Thymus (tissue), 14 donors: ENCODE measurements at places on chromosomes 3 and 15. TPM values are rescaled to one million over a fixed set of nuclear protein-coding genes. Genes with fewer than 3 reads are reported as not detected.
A peak's percentile ranks its signal among the peaks of the same experiment; 100 is the strongest.

- no peak for DNase-seq
- no peaks in the 10 kb centered on the region for H3K36me3 ChIP-seq
- no peak overlapping the region for H3K4me3 ChIP-seq
- H3K4me1 ChIP-seq = no peaks in the 10 kb centered on the region
- no peaks in the 10 kb centered on the region for H3K27me3 ChIP-seq
- no peak overlapping the region for H3K27ac ChIP-seq
These were observed 342.3 kb upstream of the SGO1 start for GRCh38 chr3:20528180-20528770.

- H3K27me3 ChIP-seq = no peaks in the 10 kb centered on the region
- no peaks in the 10 kb centered on the region for H3K4me1 ChIP-seq
- peaks cover 51% of the 10 kb centered on the region for H3K36me3 ChIP-seq
- no peak for DNase-seq
- H3K27ac ChIP-seq = no peak overlapping the region
These were observed 21.8 kb upstream of the MUSTN1 start for GRCh38 chr3:52856666-52857065.

- DNase-seq = peak; percentile 56
- no peak overlapping the region for H3K4me3 ChIP-seq
- no peak overlapping the region for H3K27ac ChIP-seq
- peaks cover 2% of the 10 kb centered on the region for H3K4me1 ChIP-seq
These were observed 163.0 kb downstream of the TBC1D5 start for GRCh38 chr3:17579289-17580031.

DNA sequence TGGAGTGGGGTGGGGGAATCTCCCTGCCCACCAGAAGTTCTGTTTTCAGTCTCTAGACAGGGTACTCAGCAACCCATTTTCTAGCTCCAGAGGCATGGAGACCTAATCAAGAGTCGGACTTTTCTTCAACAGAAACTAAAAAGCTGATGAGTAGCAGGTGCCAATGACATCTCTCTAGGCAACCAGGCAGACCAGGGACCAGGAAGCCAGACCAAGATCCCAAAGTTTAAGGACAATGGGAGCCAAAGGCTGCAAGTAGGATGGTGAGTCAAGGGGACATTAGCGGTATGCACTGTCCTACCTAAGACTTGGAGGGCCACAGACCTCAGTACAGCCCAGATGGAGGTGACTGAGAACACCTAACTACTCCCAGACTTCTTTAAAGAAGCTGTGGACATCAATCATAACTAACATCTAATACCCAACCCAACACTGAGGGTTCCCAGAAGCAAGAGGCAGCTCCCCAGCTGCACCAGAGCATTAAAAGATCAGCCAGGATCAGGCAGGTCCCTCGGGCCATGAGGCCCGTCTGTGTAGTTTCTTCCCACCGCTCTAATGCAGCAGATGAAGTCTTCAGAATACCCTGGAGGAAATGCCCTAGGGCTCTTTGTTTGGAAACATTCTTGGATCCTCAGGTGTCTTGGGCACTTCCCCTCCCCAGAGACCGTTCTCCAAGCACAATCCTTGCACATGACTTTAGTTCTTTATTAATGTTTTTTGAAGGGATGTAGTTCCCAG, 979 bp downstream of the CCDC71 start:
- no peak overlapping the region for H3K27ac ChIP-seq
- no peak for DNase-seq
- H3K4me3 ChIP-seq = peak overlapping the region; percentile 89
- no peaks in the 10 kb centered on the region for H3K27me3 ChIP-seq
- peaks cover 35% of the 10 kb centered on the region for H3K4me1 ChIP-seq
- peaks cover 34% of the 10 kb centered on the region for H3K36me3 ChIP-seq

DNA sequence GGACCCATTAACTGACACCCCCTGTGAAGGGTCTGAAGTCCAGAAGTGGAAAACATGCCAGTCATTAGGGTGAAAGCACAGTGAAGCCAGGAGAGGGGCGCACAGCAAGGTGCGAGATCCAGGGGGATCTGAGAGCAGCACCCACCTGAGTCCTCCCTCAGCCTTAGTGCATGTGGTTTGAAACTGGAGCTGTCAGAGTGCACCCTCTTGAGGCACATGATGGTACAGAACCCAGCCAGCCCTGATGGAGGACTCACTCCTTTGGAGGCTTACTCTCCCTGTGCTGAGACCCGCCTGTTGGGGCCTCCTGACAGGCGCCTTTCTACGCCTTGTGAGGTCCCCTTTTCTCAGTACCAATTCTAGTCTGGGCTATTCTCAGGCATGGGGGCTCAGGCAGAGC, 77.8 kb downstream of the IL20RB start:
- no peak overlapping the region for H3K27ac ChIP-seq
- H3K4me1 ChIP-seq = no peaks in the 10 kb centered on the region
- H3K4me3 ChIP-seq = no peak overlapping the region
- peak; percentile 35 for DNase-seq

DNA sequence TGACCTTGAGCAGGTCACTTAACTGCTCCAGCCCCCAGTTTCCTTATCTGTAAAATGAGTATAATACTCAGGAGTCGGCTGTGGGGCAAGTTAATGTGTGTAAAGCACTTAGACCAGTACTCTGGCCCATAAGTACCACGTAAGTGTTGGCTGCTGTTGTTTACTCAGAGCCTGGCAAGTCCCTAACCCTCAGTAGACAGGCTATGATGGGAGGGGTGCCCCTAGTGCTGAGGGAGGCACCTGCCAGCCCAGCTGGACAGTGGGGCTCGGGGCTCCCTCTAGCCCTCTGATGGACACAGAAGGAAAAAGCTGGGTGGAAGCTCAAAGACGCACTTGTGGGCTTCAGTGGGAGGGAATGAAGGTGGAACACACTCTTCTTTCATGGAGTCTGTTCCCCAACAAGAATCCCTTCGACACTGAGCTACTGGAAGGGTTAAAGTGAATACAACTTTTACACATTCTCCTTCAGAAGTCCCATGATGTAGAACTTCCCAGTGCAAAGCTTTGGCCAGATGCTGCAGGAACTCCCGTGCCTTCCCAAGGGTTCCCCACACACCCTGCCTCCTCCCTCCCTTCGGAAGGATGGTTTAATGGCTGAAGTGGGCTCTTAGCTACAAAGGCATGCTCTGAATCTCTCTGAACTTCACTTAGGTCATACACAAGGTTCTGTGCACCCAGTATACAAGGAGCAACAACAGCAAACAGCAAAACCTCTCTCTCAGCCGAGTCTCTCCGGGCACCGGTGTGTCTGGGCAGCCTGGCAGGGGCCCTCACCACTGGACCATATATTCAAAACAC, 25.4 kb downstream of the TMEM44 start:
- H3K4me3 ChIP-seq = no peak overlapping the region
- no peaks in the 10 kb centered on the region for H3K4me1 ChIP-seq
- H3K27ac ChIP-seq = no peak overlapping the region
- no peak for DNase-seq

DNA sequence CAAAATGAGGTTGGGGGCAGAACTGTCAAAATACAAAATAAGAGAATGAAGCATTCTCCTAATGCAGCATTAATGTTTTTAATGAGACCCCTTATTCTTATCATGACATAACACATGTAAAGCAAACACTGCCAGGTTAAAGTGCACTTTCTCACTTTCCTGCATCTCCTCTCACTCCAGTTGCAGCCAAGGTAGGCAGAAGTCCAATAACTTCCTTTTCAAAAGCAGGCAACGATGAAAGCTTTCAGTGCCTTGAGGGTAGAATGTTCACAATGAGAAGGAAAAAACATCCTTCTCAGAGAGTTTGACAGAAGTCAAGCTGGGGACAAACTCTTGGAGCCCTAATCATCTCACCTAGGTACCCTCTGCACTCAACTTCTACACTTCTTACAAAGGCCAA, 59.5 kb downstream of the FAIM start:
- H3K27ac ChIP-seq = no peak overlapping the region
- no peaks in the 10 kb centered on the region for H3K4me1 ChIP-seq
- peaks cover 11% of the 10 kb centered on the region for H3K36me3 ChIP-seq
- H3K4me3 ChIP-seq = no peak overlapping the region

DNA sequence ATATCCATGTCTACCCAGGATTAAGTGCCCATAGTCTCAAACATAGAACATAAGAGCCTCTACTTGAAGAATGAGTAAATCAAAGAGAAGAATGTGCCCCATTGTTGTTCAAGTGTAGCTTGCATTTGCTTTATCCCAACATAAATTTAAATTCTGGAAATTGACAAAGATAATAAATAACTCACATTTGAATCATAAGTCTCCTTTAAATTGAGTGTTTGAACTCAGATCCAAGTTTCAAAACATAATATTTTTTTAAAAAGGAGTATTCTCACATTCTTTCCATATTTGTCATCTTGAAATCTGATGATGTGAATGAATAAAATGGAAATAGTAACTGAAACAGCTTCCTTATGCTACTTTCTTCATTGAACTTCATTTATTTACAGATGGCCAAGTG, 135.2 kb downstream of the MECOM start:
- H3K27ac ChIP-seq = no peak overlapping the region
- no peak for DNase-seq
- no peaks in the 10 kb centered on the region for H3K4me1 ChIP-seq
- no peak overlapping the region for H3K4me3 ChIP-seq
- H3K36me3 ChIP-seq = no peaks in the 10 kb centered on the region

- no peaks in the 10 kb centered on the region for H3K27me3 ChIP-seq
- H3K4me1 ChIP-seq = no peaks in the 10 kb centered on the region
- H3K4me3 ChIP-seq = no peak overlapping the region
- DNase-seq = no peak
These were observed 78.8 kb upstream of the SETMAR start for GRCh38 chr3:4224331-4224730.

DNA sequence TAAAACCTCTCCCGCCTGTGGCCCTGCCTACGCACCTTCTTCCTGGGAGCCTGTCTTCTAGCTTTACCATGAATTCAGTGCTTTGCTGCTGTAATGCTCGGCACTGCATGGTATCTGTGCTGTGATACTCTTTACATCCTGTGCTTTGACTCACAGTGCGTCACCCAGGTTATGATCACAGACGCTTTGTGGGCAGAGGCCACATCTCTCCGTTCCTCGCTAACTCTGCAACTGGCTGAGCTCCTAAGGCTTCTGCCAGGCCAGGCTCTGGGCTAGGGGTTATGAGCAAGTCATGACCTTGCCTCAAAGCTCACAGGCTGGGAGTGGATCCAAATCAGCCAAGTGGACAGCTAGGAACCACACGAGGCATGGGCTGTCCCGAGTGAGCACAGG, 23.2 kb downstream of the SPTBN5 start:
- H3K4me3 ChIP-seq = no peak overlapping the region
- H3K27ac ChIP-seq = no peak overlapping the region

DNA sequence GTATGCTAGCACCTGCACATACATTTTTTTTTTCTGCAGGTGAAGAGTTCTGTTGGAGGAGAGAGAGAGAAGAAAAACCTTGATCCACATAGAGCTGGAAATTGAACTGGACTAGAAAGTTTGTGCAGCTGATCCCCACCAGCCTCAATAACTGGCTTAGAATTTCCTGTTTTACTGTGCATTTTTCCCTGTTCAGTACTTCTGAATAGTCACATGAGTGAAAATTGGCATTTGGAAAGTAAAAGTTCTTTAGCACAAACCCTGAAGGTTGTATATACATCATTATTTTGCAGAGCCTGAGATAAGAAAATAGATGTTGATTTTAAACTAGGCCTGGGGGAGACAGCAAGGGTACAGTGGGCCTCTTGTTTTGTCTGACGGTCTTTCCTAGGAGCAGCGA, 42.3 kb downstream of the GHSR start:
- DNase-seq = no peak
- H3K27ac ChIP-seq = no peak overlapping the region
- no peaks in the 10 kb centered on the region for H3K4me1 ChIP-seq
- H3K27me3 ChIP-seq = no peaks in the 10 kb centered on the region

EFCC1 gene
- total RNA-seq = 1.0 TPM

ADGRG7 gene
- 0.14 TPM for total RNA-seq

CELF6 gene
- 0.99 TPM for total RNA-seq

ASB14 gene
- not detected for total RNA-seq

DLL4 gene
- total RNA-seq = 5.2 TPM

GOLGA8O gene
- total RNA-seq = 0.33 TPM

SMCO1 gene
- not detected for total RNA-seq

CLDND1 gene
- 65.2 TPM for total RNA-seq

SYNPR gene
- 0.09 TPM for total RNA-seq

RLBP1 gene
- total RNA-seq = 0.14 TPM
